Uterus (tissue), 4 donors: ENCODE measurements at places on chromosomes 4 and X.
A peak's percentile ranks its signal among the peaks of the same experiment; 100 is the strongest.

DNA sequence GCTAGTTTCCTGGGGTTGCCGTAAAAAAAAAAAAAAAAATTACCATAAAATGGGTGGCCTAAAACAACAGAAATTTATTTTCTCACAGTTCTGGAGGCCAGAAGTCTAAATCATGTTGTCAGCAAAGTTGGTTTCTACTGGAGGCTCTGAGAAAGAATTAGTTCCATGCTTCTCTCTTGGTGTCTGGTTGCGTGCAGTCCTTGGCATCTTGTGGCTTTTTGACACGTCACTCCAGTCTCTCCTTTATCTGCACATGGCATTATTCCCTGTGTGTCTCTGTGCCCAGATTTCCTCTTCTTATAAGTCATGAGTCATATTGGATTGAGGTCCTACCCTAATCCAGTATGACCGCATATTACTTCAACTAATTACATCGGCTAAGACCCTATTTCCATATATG, 38.7 kb downstream of the SPATA4 start:
- no peak for DNase-seq

- DNase-seq, result no peak
Measured at GRCh38 chrX:9482408-9482807, 17.6 kb downstream of the TBL1X start.

DNA sequence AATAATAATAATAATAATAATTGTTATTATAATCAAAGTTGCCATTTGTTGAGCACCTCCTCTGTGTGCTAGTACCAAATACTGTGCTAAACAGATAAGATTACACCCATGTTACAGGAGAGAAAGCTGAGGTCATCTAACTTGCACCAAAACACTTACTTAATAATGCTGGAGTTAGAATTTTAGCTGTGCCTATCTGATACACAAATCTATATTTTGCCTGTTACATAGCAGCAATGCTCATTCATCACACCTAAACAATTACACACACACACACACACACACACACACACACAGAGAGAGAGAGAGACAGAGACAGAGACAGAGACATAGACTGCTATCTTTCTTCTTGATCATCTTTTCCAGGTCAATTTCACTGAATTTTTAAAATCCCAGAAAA, 170.9 kb upstream of the KLF3 start:
- DNase-seq, result no peak

DNA sequence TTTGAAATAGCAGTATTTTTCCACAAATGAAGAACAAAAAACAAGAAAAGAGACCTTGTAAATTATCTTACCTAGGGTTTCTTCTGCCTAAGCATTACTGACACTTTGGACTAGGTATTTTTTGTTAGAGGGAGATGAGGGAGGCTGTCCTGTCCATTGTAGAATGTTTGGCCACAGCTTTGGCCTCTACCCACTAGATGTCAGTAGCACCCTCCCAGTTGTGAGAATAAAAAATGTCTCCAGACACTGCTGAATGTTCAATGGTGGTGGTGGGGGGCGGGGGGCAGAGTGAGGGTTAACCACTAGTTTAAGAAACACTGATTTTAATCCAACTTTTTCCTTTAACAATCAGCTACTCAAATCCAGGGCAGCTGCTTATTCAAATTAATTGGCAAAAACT, 25.8 kb downstream of the OTUD4 start:
- no peak for DNase-seq

GRCh38 chrX:133415276-133416105, at the start of gene GPC4:
TSS of gene GPC4 (minus strand) at chrX:133415489. CDS start at chrX:133414965, 524 bp downstream.
- DNase-seq, result peak; percentile 76

- no peak for DNase-seq
Measured at GRCh38 chr4:125526420-125526819, 211.7 kb downstream of the FAT4 start.

GRCh38 chr4:82688091-82688795, 110.4 kb downstream of the SCD5 start:
- DNase-seq, result no peak

DNA sequence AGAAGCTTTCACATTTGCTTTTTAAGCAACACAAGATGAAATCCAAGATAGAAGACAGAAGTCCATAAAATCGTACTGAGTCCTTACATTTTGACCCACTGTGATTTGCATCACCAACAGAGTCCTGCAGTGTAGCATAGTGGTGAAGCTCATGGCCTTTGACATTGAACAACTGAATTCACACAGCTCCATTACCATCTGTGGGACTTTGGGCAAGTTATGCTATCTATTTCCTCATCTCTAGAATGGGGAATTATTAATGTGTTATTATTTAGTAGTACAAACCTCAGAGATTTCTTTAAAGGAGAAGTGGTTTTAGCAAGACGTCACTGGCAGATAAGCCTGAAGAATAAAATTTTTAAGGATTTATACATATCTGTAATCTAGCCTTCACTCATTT, 10.7 kb downstream of the GPRIN3 start:
- no peak for DNase-seq

DNA sequence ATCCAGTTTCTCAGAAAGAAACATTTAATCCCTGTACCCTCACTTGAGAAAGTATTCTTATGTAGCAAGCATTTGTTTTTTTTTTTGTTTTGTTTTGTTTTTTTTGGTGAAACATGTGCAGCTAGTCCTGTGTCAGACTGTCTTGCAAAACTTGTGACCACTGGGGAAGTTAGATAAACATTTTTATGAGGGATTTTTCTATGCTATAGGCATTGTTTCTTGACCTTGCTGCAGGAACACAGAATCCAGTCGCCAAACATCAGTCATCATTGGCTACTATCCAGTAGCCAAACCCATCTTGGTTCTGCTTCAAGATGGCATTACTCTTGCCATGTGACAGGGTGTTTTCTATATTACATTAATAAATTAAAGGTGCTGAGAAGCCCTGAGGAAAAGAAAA, 7.7 kb upstream of the MAPK10 start:
- DNase-seq, result no peak

DNA sequence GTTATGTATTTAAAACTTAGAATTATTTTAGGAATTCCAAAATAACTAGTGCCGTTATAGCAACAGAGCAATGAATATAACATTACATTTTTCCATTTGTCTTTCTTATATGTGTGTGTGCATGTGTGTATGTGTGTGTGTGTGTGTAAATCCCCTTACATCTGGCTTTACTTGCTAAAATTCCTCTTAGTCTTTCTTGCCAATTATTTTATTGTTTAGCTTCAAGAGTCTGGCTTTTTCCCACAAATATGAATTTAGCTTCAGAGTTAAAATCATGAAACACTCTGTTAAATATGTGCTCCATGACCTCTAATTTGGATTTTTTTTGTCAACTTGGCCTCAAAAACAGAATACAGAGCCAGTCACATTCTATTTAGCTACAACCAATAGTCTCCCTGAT, 18.9 kb downstream of the FGF13 start:
- no peak for DNase-seq

DNA sequence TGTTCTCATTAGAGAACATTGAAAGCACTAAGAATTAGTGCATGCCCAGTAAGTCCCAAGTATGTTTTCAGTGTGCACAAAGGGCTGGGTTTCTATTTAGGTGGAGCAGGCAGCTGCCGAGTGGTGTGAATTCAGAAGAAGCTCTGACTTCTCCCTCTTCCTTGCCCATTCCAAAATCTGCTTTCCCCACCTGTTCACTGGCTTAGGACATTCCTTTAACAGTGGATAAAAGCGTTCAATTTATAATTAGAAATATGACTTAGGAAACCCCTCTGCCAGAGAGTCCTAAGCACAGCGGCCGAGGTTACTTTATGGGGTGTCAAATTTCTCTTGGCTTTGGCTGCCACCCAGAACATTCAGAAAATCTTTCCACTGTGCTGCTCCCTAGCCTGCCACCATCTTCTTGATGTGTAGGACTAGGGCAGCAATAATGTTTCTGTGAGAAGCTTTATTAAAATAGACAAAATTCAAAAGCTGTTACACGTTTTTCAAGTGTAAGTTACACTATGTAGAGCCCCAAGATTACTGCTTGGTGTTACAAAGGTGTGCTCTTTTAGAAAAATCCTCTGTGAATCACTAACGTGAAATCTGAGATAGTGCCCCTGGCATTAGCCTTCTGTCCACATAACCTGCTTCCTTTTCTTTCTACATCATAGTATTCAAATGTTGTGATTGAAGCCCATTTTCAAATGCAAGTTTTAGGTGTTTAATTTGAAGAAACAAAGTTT, 191.6 kb upstream of the ANKRD50 start:
- no peak for DNase-seq

DNA sequence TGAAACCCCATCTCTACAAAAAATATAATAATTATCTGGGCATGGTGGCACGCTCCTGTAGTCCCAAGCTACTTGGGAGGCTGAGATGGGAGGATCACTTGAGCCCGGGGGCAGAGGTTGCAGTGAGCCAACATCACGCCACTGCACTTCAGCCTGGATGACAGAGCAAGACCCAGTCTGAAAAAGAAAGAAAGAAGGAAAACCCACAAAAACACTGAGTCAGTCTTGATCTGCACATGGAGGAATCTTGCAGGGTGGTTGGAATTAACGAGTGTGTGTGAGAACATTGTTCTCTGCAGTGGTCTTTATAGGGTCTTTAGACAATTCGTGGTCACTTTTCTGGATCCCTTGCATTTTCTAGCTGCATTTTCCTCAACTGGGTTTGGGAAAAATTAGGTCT, 23.2 kb downstream of the ADD1 start:
- no peak for DNase-seq

- no peak for DNase-seq
Measured at GRCh38 chr4:183633476-183634400, 25.2 kb downstream of the RWDD4 start.

GRCh38 chr4:85826060-85826678, 351.2 kb downstream of the ARHGAP24 start:
- no peak for DNase-seq

DNA sequence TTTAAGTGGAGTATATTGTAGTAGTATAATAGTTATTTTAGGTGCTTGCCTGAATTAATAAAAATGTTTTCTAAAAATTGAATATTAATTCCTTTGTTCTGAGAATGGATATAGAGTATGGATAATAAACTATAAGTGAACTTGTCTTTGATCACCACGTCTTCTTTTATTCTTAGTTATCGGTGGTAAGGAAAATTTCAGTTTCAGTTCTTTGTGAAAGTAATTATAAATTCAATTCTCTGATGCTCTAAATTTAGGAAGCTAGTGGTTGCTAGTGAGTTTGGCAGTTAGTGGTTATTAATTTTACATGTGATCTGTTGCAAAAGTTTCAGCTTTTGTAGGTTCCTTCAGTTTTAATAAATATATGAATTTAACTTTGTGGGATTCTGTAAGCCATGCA, 30.8 kb downstream of the MRPL1 start:
- no peak for DNase-seq

DNA sequence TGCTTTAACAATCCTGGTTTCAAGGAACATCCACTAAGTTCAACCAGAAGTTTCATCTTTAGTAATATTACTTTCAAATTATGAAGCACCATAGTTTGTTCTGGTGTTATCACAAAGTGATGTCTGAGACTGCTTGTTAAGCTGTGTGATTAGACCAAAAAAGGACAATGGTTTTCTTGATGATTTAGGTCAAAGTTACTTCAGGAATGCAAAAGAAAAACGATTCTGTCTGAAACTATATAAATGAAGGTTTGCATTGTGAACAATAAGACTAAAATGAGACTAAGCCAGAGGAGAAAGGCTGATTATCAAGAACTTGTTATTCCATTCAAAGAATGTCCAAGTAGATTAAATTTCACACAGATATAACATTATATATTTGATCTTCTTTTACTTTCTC, 122.4 kb upstream of the ETNPPL start:
- DNase-seq, result no peak

GRCh38 chr4:10659251-10659650, 25.3 kb downstream of the CLNK start:
- DNase-seq, result no peak

- DNase-seq, result no peak
Measured at GRCh38 chr4:76896614-76897535, 1.1 kb downstream of the SOWAHB start.

DNA sequence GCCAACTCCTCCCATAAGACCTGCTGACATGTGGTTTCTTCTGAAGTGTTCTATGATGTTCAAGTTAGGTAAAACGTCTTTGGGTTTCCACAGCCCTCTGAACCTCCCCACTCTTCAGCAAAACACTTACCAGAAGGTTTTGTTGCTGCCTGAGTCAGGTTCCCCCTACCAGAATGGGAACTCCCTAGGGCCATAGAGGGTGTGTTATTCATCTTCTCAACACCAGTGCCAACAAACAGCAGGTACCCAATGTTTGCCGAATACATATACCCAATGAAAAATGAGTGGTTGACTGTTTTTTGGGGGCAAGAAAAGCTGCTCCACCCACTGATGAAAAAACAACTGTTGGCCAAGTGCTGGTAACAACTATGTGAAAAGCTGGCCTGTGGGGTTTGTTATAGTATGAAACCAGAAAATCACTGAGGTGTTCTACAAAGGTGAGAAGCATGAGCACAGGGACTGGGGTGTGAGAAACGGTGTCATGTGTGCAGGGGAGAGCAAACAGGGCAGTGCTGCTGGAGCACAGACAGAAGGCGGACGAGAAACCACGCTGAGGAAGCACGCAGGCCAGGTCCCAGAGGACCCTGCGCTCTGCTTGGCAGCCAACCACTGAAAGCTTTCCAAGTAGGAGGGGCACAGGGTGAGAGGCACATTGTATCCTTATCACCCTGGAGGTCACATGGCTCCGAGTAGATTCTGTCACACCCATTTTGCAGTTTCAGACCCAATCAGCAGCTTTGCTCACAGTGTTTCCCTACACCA, 28.8 kb downstream of the ATP8A1 start:
- DNase-seq, result peak; percentile 55

GRCh38 chrX:97529536-97530200, 646.0 kb downstream of the RPA4 start:
- no peak for DNase-seq

- DNase-seq, result no peak
Measured at GRCh38 chr4:25032126-25032525, 1.4 kb upstream of the LGI2 start.

- no peak for DNase-seq
Measured at GRCh38 chr4:107192601-107193000, 156.5 kb upstream of the DKK2 start.

GRCh38 chr4:39741401-39741800, 43.5 kb downstream of the UBE2K start:
- no peak for DNase-seq

DNA sequence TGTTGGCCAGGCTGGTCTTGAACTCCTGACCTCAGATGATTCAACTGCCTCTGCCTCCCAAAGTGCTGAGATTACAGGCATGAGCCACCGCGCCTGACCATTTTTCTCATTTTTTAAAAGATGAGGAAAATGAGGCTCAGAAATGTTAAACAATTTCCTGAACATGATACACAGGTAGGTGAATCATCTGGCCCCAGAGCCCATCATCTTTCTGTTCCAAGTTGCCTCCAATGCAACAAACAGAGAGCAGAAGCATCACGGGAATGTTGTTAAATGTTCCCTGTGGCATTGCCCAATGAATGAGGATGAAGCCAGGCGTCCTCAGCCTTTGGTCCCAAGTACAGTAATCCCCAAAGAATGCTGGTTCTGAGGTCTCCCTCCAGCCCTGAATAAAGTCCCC, 31.3 kb upstream of the ANXA5 start:
- DNase-seq, result no peak

GRCh38 chr4:129623233-129623875, 527.4 kb downstream of the C4orf33 start:
- no peak for DNase-seq

- no peak for DNase-seq
Measured at GRCh38 chr4:114691865-114692264, 93.3 kb downstream of the UGT8 start.
